CD4-positive, alpha-beta T cell treated with Interleukin-4 for 1 hour (primary cell): ENCODE measurements at places on chromosomes 4 and X.

DNA sequence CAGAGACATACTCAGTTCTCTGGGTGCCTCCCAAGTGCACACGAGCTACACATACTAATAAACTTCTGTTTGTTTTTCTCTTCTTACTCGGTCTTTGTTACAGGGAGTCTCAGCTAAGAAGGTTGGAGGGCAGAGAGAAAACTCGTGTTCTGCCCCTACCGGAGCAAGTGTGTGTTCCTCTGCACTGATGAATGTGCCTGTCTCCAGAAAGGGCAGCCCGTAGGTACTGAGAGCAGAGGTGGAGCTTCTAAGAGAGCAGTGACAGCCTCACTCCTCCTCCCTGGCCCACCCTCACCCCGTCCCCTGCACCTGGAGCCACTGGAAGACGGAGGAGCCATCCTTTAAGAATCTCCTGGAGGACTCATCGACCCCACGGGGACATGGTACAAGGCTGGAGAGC lies 67.6 kb downstream of the MTNR1A start:
- no peak for DNase-seq

DNA sequence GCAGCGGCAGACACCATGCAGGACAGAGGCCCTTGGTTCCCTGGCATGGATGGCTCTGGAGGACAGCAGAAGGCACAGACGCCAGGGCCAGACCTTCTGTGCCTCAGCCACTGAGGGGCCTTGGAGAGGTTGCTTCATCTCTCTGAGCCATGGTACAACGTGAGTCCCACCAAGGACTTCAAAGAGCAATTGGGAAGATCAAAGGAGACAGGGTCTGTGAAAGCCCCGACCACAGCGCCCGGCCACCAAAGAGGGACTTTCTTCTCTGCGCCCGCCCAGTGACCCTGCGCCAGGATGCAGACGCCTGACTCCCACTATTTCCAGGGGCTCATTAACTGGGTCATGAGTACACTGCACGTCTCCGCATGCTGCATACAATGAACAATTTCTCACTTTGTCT lies 174.0 kb downstream of the AFAP1 start:
- DNase-seq, result no peak

DNA sequence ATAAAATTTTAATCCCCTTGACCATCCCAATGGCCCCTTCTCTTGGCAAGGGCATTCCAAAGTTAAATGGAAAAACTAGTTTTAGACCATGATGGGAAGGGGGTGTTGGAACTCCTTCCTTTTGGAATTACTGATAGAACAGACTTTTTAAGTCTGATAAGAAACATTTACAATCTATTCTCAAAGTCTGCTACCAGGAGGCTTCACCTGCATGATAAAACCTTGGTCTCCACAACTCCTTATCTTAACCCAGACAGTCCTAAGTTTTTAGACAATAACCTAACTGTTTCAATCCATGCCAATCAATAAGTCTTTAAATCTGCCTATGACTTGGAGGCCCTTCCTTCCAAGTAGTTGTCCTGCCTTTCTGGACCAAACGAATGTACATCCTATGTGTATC lies 63.9 kb upstream of the PGRMC2 start:
- no peak for DNase-seq

- no peak for DNase-seq
Measured at GRCh38 chrX:124242131-124242530, 90.3 kb upstream of the TEX13D start.

GRCh38 chr4:14897217-14897616 lies 105.1 kb upstream of the CPEB2 start:
- no peak for DNase-seq

DNA sequence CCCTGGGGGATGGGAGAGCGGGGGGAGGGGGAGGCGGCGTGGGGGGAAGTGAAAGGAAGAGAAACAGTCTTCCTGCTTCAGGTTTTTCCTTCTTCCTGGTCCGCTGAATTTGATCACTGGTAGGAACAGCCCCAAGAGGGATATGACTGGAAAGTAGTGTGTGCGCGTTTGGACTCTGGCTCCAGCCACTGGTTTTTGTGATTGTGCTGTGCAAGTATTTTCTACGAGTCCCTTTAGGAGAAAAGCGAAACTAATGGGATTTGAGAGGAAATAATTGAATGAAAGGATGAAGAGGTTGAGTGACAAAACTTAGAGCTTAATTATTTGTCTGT lies 836 bp downstream of the PRRG1 start:
- DNase-seq, result no peak

- no peak for DNase-seq
Measured at GRCh38 chrX:45781901-45782553, 581.4 kb upstream of the DIPK2B start.

- no peak for DNase-seq
Measured at GRCh38 chrX:1300449-1300848, 31.8 kb downstream of the CSF2RA start.

DNA sequence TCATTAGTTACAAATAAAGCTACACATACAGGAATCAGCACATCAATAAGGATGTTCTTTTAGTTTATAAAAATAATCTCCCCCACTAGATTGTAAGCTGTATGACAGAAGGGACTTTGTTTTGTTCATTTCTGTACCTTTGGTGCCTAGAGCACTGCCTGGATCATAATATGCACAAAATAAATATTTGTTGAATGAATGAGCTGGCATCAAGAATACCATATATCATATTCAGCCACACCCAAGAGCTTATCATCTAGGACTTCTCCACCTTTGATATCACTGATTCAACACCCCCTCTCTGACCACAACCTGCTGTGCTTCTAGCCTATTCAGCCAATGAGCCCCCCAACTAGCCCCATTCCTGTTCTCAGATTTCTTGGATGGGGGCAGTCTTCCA lies 10.6 kb downstream of the SYTL4 start:
- DNase-seq, result no peak

- DNase-seq, result no peak
Measured at GRCh38 chrX:44306356-44306755, 37.1 kb downstream of the EFHC2 start.

- no peak for DNase-seq
Measured at GRCh38 chr4:111208970-111209369, 586.1 kb upstream of the PITX2 start.

DNA sequence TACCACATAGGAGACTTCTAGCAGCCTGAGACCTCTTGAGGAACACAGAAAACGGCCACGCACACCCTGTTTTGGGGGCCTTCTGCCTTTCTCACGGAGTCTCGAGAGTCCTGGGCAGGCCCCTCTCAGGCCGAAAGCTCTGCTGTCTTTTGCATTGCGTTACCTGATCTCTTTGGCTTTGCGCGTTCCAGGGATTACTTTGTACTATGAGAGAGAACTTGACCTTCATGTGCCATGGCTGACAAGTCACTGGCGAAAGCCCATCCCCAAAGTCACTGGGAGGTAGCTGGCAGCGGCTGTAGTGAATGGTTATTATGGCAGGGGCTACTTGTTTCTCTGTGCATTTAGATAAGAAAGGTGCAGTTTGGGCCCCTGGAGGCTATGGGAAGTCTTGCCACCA lies 8.0 kb upstream of the NAT8L start:
- DNase-seq, result peak; percentile 1

DNA sequence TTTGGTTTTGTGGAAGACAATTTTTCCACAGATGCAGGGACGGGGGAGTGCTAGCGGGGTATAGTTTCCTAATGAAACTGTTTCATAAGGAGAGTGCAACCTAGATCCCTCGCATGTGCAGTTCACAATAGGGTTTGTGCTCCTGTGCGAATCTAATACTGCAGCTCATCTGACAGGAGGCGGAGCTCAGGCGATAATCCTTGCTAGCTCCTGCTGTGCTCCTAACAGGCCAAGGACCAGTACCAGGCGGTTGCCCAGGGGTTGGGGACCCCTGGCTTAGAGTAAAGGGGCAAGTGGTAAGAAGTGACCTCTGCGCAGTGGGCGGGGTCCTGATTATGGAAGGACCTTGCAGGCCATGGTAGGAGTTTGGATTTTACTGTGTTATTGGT lies 3.8 kb downstream of the SCML1 start:
- no peak for DNase-seq

GRCh38 chr4:114598191-114599121 lies at the start of gene UGT8:
Gene UGT8, plus strand, starts transcription at chr4:114598807. Its CDS starts 24,074 bp downstream, at chr4:114622881.
- peak; percentile 57 for DNase-seq

DNA sequence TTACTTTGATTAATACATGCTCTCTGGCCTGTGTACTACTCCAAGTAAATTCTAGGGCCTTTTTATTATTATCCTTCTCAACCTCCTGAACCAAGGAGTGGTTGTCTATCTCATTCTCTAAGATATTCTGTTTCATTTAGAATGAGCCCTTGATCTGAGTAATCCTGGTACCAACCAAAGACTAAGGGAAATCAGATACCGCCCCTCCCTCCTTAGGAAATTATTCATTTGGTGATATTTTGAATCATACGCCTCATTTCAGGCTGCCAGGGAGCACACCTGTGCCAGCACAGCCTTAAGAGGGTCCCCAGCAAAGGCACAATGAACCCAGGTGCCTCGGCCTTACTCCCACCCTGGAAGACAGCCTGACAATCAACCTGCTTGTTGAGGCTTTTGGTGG lies 73.2 kb upstream of the STARD8 start:
- DNase-seq, result no peak

DNA sequence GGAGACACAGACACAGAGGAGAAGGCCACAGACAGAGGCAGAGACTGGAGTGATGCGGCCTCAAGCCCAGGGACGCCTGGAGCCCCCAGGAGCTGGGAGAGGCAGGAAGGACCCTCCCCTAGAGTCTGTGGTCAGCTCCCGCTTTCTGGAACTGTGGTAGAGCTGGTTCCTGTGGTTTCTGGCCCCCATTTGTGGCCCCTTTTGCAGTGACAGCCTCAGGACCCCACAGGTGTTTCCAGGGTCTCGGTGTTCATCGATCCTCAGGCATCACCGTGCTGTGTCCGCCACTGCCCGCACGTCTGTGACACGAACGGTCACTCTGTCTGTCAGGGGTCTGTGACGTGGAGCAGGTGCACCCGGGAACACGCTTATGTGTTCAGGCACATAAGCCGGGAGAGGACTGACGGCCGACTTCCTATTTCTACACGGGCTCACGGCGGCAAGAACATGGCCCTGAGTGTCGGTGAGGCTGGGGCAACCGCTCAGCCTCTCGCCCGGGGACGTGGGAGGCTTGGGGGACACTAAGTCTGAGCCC lies 7.9 kb downstream of the GTPBP6 start:
- DNase-seq, result no peak
